NCI-H2107 (cell line): ENCODE measurements at places on chromosomes 7 and 10.

DNA sequence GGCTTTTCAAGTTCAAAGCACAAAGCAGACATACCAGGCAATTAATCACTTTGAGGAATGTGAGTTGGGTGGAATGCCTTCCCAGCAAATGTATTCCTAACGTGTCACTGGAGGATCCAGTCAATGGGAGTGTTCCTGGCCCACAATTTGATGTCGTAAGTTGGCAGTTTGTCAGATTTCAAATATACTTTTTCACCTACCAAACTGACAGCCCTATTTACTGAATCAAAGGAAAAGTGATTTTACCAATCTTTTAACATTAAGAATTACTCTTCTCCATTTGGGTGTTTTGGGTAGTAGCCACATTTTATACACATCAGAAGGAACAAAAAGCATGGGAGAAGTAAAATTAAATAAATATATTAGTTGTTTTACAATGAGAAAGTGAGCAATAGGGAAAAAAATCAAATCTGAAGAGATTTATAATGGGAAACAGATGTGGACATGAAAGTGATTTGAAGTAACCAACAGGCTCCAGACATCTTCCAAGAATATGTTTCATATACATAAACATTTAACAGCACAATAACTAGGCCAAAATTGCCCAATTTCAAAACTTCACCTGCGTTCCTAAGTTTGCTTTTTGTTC is 222.9 kb downstream of the MTERF1 start:
- no peak for DNase-seq

DNA sequence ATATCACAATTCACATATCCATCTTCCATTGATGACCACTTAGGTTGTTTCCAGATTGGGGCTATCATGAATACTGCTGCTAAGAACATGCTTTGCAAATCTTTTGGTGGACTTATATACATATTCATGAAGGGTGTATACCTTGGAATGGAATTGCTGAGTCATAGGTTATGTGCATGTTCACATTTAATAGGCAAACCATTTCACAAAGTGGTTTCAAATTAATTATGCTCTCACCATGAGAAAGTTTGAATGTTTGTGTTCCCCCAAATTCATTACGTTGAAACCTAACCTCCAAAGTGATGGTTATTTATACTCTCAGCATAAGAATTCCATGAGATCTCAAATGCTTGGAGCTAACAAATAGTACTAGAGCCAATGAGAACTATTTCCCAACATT is 86.4 kb downstream of the VPS41 start:
- DNase-seq = no peak

DNA sequence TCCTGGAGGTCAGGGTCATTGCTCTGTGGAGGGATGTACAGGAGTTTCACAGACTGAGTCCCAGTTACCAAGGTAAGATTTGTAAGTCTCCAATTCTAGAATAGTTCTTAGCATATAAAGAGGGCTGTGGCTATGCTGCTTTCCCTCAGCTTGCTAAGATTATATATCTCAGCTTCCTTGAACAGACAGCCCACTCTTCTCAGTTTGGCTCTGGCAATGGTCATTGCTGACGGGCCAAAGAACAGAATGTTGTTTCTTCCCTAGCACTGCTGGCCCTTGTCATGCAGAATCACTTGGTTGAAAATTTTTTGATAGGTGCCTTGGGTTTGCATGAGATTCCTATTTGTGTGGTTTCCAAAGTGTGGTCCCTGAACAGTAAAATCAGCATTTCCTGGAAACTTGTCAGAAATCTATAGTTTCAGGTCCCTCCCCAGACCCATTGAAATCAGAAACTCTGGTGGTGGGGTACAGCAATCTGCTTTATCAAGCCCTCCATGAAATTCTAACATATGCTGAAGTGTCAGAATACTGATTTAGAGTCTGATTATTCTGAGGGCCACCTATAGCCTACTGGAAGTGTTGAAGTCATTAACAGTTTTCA is 38.2 kb downstream of the NRBF2 start:
- DNase-seq = no peak

- DNase-seq = no peak
These were observed 10.7 kb upstream of the SLIT1 start for GRCh38 chr10:97196223-97197029.

DNA sequence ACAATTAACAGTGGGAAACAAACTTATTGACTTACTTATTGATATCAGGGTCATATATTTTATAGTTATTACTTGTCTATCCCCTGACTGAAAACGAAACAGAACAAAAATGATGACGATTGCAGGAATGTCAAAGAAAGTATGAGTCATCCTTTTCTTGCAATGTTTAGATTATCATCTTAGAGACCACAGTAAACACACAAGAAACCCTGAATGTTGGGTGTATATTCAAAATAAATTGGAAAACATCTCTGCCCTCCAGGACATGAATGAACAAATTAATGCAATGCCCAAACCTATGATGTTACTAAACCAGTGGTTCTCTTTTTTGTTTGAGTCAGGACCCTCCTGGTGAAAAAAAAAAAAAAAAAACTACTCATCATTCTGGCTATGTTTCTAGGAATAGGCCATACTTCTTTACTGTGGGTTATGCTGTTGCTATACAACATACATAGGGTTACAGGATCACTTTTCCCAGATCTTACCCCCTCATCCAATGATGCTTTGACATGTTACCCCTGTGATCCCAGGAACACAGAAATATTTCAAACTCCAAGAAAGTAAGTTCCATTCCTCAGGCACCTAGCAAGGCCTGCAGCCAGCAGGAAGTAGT is 623.4 kb upstream of the IGFBP3 start:
- DNase-seq = no peak

DNA sequence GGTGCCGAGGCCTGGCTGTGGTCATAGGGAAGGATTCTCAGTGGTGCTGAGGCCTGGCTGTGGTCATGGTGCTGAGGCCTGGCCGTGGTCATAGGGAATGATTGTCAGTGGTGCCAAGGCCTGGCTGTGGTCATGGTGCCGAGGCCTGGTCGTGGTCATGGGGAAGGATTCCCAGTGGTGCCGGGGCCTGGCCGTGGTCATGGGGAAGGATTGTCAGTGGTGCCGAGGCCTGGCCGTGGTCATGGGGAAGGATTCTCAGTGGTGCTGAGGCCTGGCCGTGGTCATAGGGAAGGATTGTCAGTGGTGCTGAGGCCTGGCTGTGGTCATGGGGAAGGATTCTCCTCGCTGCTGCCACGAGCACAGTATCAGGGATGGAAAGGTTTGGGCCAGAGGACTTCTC is 327.3 kb downstream of the ADARB2 start:
- no peak for DNase-seq

- peak; percentile 7 for DNase-seq
These were observed 1.7 kb downstream of the CREB3L2 start for GRCh38 chr7:138000081-138000701.

DNA sequence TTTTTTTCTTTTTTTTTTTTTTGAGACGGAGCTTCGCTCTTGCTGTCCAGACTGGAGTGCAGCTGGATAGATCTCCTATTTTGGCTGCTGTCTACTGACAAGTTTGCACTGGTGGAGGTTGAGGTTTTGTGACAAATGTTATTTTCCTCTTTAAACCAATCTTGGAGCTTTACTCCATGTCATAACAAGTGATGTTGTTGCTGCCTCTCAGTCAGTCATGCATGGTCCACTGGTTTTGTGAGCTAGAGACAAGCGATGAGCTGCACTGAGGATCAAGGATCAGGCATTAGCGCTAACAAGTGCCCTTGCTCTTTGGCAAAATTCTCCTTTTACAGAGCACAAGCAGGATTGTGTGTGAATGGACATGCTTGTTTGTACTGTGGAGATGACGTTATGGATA is 805 bp upstream of the WDFY4 start:
- DNase-seq = no peak

- no peak for DNase-seq
These were observed 77.6 kb upstream of the LRRC4 start for GRCh38 chr7:128108641-128109423.

GRCh38 chr10:122172361-122173008 is 98.6 kb upstream of the BTBD16 start:
- no peak for DNase-seq

- no peak for DNase-seq
These were observed 21.2 kb downstream of the CALML5 start for GRCh38 chr10:5477948-5478693.

DNA sequence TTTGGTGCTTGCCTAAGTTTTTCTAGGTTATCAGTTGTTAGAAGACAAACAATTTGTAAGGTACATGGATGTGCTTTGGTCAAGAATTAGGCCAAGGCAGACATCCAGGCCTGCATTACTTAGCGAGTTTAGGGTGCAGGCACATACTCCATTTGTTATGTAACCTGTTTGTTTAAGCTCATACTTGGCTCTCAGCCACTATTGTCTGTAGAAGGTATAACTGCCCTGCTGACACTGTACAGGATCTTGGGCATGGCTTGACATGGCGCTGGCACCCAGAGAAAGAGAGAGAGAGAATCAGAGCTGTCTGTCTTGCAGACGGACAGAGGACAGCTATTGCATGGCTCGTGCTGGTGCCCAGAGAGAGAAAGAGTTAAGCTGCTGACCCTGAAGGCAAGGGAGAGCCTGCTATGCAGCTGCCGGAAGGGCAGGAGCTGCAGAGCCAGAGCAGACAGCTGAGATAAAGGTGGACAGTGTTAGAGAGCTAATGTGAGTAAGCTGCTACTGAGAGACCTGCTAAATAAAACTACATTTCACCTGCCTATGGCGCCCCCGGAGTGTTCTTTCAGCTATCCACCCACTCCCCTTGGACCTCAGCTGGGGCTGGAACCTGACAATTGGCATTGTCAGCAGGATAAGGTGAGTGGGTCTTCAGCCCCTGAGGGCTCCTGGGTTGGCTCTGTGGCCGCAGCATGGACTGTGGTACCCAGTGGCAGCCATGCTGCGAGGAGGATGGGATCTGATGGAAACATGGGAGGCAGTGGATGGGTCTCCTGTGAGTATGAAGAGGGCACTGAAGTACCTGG is 120.9 kb upstream of the TMEM106B start:
- DNase-seq = no peak

DNA sequence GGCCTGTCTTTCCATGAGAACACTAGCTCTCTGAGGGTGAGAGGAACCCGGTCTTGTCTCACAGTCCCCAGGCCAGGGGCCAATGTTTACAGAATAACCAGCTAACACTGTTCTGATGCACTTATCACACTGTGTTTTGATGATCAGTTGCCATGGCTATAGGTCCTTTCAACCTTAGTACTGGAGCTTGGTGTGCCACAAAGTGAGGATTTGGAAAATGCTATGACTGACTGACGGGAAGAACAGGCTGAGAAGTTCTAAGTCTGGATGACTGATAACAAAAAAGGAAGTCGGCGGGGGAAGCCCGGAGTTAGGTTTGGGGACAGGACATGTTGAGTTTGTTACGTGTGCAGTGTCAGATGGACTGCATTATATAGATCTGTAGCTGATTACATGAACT is 141.8 kb downstream of the CTTNBP2 start:
- DNase-seq = no peak

DNA sequence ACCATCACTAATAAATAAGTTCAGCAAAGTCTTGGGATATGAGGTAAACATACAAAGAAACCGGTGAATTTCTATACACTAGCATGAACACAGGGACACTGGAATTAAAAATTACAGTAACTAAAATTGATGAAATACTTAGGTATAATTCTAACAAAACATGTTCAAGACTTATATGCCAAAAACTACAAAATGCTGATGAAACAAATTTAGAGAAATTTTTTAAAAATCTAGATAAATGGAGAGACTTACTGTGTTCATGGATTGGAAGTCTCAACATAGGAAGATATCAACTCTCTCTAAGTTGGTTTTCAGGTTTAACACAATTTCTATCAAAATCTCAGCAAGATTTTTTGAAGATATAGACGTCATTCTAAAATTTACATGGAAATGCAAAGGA is 128.8 kb upstream of the RET start:
- no peak for DNase-seq

DNA sequence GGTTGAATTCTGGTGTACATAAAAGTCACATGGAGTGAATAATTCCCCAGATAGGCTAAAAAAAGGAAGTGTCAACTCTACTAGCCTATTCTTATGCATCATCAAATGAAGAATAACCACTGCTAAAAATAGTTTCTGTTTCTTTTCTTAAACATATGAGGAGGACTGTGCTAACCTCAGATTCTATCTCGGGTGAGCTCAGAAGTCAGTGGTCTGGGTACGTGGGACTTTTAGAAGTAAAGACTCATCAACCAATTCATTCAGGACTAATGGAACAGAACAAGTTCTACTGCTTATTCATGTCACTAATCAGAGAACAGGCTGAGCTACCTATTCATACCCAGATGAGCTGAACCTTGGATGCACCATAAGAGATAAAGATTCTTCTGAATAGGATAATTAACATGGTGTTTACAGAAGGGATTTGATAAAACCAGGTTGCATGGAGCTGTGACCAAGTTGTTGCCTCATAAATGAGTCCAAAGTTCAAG is 9.5 kb upstream of the ASAH2 start:
- DNase-seq = no peak

- peak; percentile 63 for DNase-seq
These were observed 8.8 kb downstream of the FZD9 start for GRCh38 chr7:73442222-73442902.

GRCh38 chr7:51229106-51229537 is 87.5 kb downstream of the COBL start:
- peak; percentile 22 for DNase-seq

DNA sequence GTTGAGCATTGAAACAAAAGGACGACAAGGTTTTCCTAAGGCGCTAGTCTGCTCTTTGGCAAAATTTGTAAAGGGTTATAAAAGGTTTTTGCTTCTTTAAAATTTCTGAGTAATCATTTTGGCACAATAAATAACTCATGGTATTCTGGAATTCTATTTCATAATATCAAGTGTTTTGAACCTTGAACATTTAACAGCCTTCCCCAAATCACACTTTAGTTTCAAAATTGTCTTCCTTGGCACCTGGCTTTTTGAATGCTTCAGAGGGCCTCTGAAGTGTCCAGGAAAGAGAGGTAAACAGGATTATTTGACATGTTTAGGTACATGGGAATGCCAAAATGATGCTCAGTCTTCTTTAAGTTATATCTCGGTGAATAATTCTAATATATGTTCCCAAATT is 220.8 kb downstream of the PHF14 start:
- DNase-seq = no peak

DNA sequence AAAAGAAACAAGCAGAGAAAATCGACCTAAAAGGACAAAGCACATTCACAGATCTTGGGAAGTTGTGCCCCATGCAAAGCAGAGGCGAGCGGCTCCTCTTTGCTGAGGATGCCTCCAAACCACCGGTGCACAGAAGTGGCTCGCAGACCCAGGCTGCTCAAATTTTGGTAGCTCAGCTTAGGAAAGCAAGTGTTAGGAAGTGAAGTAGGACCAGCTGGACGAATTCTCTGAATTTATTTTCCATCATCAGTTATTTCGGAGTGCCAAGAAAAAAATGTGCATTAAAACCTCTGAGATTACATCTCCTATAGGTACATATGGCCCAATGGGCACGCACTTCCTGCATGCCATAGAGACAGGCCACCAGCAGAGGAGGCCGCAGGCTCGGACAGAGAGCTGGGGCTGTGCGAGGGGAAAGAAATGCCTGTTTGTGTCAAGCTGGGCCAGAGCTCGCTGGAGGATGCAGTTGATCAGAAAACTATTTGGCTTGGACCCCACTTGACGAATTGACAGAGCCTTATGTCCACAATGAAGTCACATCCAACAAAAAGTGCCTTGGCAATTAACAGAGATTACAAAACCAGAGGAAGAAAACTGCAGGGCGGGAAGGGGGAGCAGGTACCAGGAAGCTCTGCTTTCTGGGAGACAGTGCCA is 122.3 kb upstream of the LYZL2 start:
- DNase-seq = no peak
